ENCODE measurements at places on chromosomes 13 and 19. TPM values are rescaled to one million over a fixed set of nuclear protein-coding genes. Genes with fewer than 3 reads are reported as not detected.

Gene FFAR3
- not detected for total RNA-seq

- DNase-seq, result no peak
Observed at GRCh38 chr13:33994198-33994597, 176.2 kb downstream of the RFC3 start.

Gene PABPC3
- total RNA-seq, result 0.12 TPM

DNA sequence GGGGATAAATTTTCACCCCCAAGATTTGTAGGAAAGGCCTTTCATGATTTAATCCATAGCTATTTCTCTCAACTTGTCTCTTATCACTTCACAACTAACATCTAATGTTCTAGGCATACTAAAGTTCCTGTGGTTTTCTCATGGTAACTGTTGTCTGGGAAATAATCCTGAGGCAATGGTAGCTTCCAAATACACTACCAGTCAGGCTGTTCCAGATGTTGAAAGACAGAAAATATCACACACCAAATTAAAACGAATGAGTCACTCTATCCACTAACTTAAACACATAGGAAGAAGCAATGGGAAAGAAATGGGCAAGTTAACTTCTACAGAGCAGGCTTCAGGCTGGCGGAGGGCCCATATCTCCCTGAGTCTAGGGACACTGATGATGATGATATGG is 77.7 kb upstream of the MYO16 start:
- DNase-seq, result no peak

DNA sequence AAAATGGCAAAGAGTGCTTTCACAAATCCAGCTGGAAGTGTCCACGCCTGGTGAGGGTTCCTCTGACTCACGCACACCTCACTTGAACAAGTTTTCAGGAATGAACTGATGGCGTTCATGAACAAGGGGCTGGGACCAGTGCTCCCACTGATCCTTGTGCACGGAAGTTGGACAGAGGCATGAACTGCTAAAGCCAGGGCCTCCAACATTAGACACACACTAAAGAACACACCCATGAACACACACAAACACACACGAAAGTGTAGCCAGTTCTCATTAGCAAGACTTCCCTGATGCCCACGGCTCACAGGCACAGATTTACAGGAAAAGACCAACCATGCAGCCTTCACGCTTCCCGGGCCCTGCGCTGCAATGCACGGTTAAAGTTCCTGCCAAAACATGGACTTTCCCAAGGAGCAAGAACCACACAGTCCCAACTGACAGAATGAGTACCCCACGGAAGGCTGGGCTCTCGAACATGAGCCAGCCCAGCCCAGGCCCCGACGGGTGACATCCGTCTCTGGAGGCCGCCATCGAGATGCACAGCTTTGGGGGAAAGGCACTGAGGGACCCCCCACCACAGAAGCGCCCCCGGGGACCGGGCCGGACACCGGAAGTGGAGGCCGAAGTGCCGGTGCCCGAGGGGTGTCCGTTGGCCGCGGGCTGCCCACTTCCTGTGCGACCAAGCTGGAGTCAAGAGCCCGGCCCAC is 808 bp downstream of the DNMT1 start:
- no peak for DNase-seq

GRCh38 chr13:41232578-41233480 is 30.5 kb downstream of the MTRF1 start:
- DNase-seq, result no peak

DNA sequence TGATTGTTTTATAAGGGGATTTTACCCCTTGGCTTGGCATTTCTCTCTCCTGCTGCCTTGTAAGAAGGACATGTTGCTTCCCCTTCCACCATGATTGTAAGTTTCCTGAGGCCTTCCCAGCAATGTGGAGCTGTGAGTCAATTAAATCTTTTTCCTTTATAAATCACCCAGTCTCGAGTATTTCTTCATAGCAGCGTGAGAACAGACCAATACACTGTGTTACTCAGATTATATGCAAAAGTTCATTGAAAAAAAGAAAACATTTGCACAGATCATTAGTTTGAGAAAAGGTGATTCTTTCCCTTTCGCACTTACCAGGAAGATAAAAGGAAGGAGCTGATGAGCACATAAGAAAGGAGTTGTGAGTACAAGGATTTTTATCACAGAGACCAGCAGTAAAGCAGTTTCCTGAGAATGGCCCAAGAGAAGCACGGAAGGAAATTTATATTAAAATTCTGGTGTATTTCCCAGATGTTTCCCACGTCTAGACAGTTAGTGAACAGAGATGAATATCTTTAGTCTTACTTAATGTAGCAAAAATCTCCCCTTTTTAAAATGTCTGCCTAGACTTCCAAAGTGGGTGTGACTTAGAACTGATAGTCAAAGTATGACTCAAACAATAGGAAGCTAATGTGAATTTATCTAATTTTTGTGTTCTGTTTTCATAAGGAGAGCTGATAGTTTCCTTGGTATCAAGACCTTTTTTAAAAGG is 431.8 kb upstream of the SGCG start:
- no peak for DNase-seq

GRCh38 chr13:103067751-103068555 is 1.7 kb upstream of the SLC10A2 start:
- no peak for DNase-seq

Gene ZNF135
- 4.1 TPM for total RNA-seq

DNA sequence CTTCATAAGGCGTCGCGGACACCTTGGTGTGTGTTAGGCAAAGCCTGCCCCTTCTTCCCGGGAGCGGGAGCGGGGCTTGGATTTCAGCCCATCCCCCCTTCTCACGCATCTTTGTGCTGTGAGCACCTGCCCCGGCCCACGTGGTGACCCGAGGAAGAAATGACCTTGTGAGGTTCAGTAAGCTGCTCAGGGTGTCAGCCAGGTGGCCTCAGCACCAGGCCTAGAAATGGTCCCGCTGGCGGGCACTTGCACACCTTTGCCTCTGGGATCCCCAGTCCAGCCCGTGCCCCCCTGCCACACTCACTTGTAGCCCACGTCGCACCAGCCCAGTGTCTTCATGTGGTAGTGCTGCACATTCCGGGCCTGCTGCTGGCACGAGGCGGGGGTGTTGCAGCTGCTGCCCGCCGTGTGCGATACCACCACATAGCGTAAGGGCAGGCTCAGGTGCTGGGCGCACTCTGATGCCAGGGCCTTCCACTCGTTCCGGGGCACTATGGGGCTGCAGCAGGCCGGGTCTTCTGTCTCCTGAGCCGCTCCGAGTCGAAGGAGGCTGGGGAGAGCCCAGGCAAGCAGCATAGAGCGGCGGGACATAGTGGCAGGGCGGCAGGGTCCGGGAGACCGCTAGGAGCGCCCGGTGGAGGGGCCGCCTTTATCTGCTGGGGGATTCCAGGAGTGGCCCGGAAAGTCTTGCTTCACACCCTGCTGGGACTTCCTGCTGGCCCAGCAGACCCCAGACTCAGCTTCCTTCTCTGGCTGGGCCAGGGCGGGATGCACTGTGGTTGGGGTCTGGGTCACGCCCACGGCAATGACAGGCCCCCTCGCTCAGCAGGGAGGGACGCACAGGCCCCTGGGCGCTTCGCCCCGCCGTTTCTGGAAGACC is at the start of gene PGLYRP1:
Gene PGLYRP1 (minus strand): TSS at position 623 of the 880 bp plus-strand sequence. CDS start 32 bp downstream, at position 591.
- no peak for DNase-seq

All from upper lobe of right lung (tissue), 1 donor.